NCI-H1417 treated with DMSO at 0.1 percent for 48 hours (cell line): ENCODE measurements at places on chromosomes 12 and 14.

DNA sequence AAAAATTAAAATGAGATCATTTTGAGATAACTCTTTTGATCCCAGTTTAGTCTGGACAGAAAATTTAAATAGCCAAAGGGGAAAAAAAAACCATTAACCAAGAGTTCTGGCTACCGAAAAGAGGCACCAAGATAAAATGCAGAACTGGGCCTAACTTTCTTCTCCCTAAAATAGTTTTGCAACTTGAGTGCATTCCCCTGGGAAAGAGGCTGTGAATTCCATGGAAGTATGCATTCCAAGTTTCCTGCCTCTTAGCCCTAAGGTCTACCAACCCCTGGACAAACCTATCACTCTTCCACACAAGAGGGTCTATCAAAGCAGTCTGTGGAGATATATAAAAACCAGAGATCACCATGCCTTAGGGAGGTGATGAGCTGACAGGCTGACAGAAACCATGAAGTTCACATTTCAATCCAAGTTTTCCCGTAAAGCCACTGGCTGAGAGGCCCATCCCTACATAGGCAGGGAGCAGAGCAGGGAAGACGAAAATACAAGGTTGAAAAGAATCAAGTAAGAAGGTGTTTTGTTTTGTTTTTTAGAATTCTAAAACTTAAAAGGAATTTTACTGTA lies 33.8 kb downstream of the DCP1B start:
- DNase-seq, result no peak

DNA sequence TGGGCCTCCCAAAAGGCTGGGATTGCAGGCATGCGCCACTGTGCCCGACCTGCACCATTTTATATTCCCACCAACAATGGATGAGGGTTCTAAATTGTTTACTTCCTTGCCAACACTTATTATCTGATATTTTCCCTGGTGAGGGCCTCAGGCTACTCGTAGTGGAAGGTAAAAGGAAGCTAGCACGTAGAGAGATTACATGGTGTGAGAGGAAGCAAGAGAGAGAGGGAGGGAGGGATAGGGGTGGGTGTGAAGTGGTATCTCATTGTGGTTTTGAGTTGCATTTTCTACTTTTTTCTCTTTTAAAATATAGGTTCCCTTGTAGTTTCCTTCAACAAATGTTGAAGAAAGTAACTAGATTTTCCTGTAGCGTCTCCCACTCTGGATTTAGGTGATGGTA lies 30.9 kb downstream of the MYO1H start:
- no peak for DNase-seq

DNA sequence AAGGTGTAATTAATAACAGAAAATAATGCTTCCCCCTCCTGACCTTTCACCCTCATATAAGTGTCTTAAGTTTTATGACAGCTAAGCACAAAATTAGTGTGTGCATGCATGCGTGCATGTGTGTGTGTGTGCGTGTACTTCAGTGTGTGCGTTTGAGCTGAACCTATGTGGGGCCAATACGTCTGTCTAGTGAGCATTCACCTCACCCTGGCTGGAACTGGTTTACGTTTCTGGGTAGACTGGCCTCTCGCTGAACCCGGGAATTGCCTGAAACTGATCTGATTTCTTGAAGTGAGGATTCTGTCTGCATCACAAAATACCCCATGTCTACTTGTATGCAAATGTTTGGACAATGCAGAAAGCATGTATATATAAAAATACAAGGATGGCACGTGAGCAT lies 68.2 kb upstream of the TBX3 start:
- no peak for DNase-seq

GRCh38 chr14:75277008-75277814 lies 1.4 kb upstream of the FOS start:
- DNase-seq, result peak; percentile 38

GRCh38 chr12:122527478-122527944 lies 462 bp downstream of the KNTC1 start:
- peak; percentile 75 for DNase-seq

- DNase-seq, result no peak
Observed at GRCh38 chr14:105203057-105203531, 22.0 kb upstream of the NUDT14 start.

GRCh38 chr14:81423504-81423903 lies 23.4 kb upstream of the STON2 start:
- no peak for DNase-seq

DNA sequence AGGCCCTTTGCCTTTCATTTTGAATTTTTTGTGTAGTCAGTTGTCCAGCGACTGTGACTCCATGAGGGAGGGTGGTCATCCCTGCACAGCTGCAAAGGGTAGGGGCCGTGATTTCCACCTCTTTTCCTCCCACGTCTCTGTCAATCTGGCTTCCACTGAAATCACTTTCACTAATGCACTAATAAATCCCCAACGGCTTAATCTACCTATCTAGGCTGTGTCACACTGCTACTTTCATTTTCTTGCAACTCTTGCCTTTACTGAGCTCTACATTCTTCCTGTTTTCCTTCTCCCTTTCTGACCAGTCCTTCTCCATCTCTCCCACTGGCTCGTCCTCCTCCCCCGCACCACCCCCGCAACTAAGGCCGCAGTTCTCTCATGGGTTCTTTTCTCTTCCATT lies 212.3 kb upstream of the FOXN3 start:
- no peak for DNase-seq

GRCh38 chr14:50022661-50023060 lies 93.7 kb downstream of the VCPKMT start:
- no peak for DNase-seq

- DNase-seq, result no peak
Observed at GRCh38 chr12:121085506-121086353, 46.7 kb upstream of the OASL start.

DNA sequence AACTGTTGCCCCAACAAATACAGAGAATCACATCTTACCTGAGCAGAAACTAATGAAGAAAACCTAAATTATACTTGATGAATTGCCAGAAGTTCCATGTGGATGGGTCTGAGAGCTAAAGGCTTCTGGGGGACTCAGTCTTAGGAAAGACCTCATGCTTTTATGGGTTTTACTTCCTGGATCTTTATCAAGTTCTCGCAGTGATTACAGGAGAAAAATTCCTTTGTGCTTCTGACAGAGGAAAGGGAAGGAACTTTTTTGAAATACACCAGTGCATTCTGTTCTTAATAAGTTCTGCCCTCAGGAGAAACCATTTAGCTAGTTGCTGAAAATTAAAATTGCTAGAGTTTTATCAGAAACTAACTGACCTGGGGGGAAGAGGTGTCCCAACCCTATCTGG lies 203.9 kb upstream of the KITLG start:
- no peak for DNase-seq

DNA sequence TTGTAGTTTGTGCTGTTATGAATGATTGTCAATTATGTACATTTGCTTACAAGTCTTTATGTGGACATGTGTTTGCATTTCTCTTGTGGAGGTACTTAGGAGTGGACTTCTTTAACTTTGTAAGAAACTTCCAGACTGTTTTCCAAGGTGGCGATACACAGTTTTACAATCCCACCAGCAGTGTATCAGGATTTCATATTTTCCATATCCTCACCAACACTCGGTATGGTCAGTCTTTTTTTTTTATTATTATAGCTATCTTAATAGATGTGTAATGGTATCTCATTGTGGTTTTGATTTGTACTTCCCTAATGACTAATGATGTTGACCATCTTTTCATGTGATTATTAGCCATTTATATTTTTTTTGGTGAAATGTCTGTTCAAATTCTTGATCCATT lies 73.7 kb upstream of the KCNH3 start:
- DNase-seq, result no peak

DNA sequence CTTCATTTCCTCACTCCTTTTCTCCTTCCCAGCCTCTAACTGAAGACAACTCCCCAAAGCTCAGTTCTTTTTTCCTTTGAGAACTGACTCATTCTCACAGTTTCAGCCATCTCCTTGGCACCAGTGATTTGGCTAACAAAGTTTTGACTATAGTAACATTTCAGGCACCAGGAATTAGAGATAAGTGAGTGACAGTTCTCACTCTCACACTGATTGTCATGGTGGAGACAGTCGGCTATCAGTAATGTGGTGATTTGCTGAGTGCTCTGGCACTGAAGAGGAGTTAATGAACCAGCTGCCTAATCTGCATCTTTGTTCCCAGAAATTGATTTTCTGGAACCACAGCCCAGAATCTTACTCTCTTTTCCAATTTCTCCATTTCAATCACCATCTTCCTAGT lies 29.5 kb downstream of the HELB start:
- no peak for DNase-seq

DNA sequence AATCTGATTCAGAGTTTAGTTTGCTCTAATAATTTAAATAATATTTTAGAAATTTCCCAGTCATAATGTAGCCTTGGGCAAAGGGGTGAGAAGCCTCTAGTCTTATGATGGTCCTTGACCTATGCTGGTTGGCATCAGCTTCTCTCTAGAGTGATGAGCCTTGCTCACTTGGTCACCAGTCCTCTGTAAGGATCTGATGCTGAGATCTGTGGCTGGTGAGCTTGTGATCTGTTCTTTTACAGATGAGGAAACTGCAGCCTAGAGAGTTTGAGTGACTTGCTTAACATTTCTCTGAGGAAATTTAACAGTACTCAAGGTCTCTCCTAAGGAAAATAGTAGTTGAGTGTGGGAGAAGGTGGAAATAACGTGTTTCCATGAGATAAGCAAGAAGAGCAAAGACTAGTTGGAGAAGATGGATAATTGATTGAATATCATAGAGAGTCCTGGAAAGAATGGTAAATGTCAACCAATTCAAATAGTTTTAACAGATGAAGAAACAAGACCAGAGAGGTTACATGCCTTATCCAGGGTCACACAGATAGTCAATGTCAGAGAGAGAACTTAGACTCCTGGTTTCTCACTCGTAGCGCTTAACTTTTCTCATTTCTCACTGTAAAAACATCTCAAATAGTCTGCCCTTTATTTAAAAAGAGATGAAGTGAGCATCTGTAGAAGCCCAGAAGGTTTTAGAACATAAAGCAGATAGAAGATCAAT lies 89.7 kb upstream of the ETV6 start:
- DNase-seq, result no peak

GRCh38 chr12:52349196-52349595 lies 18.1 kb downstream of the KRT85 start:
- no peak for DNase-seq

GRCh38 chr12:117145597-117146154 lies 44.6 kb downstream of the FBXO21 start:
- no peak for DNase-seq

DNA sequence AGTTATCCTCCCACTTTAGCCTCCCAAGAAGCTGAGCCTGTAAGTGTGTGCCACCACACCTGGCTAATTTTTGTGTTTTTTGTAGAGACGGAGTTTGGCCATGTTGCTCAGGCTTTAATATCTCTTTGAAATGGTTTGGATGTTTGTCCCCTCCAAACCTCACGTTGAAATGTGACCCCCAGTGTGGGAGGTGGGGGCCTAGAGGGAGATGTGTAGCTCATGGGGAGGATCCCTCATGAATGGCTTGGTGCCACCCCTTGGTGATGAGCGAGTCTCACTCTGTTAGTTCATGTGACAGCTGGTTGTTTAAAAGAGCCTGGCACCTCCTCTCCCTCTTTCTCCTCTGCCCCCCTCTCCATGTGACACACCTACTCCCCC lies 23.6 kb upstream of the TTC7B start:
- no peak for DNase-seq

DNA sequence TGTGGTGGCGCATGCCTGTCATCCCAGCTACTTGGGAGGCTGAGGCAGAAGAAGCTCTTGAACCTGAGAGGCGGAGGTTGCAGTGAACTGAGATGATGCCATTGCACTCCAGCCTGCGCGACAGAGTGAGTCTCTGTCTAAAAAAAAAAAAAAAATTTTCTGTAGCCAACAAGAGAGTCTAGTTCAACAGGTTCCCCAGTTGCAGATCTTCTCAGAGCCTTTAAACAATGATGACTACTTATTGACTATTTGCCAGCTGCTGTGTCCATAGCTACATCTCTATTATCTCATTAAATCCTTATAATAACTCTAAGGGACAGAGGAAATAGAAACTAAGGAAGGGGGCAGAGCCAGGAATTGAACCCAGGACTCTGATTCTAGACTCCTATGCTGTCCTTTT lies 15.2 kb upstream of the MYL2 start:
- no peak for DNase-seq

DNA sequence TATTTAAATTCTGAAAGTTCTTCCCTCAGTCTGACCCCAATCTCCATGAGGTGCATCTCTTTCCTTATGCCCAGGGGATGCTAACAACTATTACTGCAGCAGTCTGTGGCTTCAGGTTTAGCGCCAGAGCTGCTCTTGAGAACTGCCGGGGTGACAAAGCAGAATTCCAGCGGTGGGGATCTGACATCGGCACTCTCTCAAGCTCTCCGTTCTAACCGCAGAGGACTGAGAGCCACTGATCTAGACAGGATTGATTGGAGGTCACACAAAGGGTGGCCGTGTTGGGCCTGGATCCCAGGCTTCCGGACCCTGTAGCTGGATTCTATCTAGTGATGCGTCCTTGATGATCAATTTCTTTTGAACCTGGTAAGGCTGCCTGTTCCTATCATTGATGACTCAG lies 155.6 kb upstream of the TMEM132C start:
- no peak for DNase-seq

GRCh38 chr12:124709722-124710687 lies 142.6 kb upstream of the NCOR2 start:
- no peak for DNase-seq

GRCh38 chr12:2129076-2129475 lies 76.3 kb downstream of the CACNA1C start:
- no peak for DNase-seq

- DNase-seq, result no peak
Observed at GRCh38 chr12:109308534-109309380, at the start of gene FOXN4. TSS of gene FOXN4 (minus strand) at chr12:109309284. CDS start at chr12:109308321, 963 bp downstream.

- no peak for DNase-seq
Observed at GRCh38 chr14:102055181-102055901, 31.5 kb downstream of the HSP90AA1 start.

- no peak for DNase-seq
Observed at GRCh38 chr12:27504507-27504906, 19.5 kb upstream of the PPFIBP1 start.
